Smooth muscle cell of the brain vasculature (primary cell): ENCODE measurements at places on chromosomes 11 and 22.

GRCh38 chr11:68399916-68400315 is 60.6 kb upstream of the PPP6R3 start:
- DNase-seq, result no peak

DNA sequence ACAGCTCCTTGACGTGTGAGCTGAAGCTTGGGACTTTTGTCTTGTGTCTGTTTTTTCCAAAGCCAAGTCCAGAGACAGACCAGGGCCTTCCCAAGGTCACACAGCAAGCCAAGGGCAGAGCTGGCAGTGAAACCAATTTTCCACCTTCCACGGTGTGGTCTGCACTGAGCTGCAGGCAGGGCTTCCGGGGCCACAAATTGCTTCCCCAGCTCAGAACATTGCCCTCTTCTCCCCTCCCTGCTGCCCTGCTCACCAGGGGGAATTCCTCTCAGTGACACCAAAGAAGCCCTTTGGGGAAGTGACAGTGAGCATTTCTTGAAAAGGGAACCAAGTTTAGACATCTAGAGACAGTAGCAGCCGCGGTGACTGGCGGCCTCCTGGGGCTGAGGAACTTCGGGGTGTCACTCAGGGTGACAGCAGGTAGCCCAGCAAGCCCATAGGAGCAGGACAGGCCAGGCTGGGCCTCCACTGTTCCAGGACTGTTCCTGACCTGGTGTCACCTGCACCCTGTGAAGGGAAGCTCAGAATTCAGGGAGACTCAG is 9.2 kb downstream of the FXYD2 start:
- no peak for DNase-seq

DNA sequence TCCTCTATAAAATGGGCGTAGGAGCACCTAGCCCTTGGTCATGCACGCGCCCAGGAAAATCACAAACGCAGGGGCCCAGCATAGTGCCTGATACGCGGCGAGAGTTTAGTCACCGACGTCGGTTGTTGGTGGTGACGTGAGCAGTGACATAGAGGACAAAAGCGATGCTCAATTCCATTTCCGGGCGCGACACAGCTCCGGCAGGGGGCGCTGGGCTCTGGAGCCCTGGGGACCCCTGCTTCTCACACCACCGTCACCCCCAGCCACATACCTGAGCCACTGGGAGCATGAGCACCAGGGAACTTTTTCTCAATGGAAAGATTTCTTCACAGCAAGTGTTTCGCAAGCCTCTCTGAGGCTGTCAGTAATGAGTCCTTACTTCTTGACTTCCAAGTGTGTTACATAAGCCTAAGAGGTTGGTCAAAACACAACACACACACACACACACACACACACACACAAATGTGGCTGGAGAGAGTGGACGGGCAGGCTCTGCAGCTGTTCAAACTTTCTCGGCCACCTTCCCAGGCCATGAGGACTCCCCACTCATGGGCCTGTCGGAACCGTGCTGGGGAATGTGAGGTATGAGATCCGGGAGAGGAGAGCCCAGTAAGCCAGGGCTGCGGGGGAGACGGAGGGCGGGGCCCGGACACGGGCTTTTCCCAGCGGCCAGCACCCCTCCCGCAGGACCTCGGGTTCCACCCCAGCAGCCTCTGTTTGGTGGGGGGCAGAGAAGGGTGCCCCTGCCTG is 36.9 kb upstream of the LINC01488 start:
- DNase-seq, result no peak

DNA sequence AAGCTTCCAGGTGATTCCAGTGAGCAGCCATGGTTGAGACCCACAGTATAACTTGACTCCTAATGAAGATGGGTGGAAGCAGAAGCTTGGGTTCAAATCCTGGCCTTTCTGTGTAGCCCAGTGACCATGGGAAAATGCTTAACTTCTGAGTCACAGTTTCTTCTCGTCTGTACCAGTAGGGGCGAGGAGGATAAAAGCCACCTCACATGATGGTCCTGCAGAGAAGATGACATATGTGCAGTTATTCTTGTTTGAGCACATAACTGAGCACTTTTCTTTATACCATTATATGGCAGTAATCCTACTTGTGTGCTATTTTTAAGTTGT is 4.9 kb downstream of the TMEM109 start:
- DNase-seq, result no peak

- DNase-seq, result no peak
These were observed 186.3 kb upstream of the B3GAT1 start for GRCh38 chr11:134598368-134598767.

GRCh38 chr11:106399076-106399511 is 321.6 kb downstream of the AASDHPPT start:
- peak; percentile 92 for DNase-seq

DNA sequence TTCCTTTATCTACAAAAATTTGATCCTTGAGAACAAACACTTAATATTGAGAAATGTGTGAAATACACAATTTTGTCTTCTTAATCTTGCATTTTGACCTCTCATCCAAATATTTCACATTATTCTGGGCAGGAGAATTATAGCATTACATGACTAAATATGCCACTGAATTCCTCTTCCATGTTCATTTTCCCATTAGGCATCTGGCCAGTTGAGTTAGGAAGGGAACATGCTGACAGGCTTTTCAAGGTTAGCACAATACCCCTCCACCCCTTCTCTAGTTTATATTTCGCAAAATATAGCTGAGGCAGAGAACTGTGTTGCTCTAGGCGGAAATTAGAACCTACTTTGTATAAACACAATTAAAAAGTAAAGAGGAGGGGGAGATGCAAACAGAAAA is 271.7 kb upstream of the ZC3H12C start:
- no peak for DNase-seq

- DNase-seq, result no peak
These were observed 118.5 kb upstream of the APOA1 start for GRCh38 chr11:116955949-116956348.
